Left renal cortex interstitium (tissue), 4 donors: ENCODE measurements at places on chromosomes 2 and 18. TPM values are rescaled to one million over a fixed set of nuclear protein-coding genes. Genes with fewer than 3 reads are reported as not detected.

GRCh38 chr2:174774886-174775285, 10.6 kb upstream of the CHRNA1 start:
- DNase-seq = no peak

DNA sequence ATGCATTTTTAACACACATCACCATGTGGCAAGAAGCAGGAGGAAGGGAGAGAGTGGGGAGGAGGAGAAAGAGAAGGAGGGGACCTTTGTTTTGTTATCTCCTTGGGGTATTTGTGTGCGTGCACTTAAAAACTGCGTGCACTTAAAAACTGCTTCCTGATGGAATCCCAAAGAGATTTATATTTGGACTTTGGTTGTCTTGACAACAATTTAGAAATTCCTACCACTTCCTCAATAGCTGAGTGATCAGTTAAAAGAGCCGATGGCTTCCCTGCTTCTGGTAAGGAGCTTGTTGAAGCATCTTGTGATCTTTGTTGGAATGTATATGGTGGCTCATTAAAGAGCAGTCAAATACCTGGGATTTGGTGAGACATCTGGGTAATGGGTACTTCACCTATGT, 4.5 kb downstream of the RAB31 start:
- no peak for DNase-seq

GRCh38 chr18:13514558-13514957, 211.8 kb downstream of the FAM210A start:
- DNase-seq = no peak

DNA sequence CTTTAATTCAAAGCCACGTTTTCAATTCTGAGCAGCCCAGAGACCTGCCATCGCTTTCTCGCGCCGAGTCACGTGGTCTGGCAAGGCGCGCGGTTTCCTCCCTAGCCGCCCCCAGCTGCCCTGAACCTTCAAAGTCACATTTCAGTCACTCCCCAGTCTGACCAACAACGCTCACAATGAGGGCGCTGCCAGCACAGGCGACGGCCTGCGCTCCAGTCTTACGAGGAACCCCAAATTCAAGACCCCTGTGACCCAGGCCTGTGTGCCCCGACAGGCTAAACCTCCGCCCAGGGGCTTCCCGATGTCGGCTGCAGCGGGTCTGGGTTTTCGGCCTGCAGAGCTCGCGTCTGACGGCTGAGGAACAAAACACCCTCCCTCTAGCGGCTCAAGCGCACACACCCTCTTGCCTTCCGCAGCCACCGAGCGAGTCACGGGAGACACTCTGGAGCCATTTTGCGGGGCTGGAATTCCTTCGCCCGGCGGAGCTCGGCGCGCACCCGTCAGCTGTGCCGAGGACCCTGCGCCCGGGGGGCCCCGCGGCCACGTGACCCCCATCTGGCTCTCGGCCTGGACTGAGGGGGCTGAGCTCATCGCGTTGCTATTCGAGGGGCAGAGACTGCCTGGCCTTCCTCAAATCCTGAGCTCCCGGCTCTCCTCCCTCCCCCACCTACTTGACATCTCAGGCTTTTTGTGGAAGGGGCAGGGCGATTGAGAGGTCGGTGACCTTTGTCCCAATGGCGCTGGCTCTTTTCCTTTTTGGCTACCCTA, 69.9 kb upstream of the ITGB6 start:
- DNase-seq = peak; percentile 87

GRCh38 chr2:144162652-144163051, 357.3 kb downstream of the ZEB2 start:
- no peak for DNase-seq

- DNase-seq = no peak
These were observed 426.7 kb upstream of the SMIM21 start for GRCh38 chr18:75854174-75854573.

GRCh38 chr2:37291680-37292079, 33.0 kb downstream of the PRKD3 start:
- no peak for DNase-seq

DNA sequence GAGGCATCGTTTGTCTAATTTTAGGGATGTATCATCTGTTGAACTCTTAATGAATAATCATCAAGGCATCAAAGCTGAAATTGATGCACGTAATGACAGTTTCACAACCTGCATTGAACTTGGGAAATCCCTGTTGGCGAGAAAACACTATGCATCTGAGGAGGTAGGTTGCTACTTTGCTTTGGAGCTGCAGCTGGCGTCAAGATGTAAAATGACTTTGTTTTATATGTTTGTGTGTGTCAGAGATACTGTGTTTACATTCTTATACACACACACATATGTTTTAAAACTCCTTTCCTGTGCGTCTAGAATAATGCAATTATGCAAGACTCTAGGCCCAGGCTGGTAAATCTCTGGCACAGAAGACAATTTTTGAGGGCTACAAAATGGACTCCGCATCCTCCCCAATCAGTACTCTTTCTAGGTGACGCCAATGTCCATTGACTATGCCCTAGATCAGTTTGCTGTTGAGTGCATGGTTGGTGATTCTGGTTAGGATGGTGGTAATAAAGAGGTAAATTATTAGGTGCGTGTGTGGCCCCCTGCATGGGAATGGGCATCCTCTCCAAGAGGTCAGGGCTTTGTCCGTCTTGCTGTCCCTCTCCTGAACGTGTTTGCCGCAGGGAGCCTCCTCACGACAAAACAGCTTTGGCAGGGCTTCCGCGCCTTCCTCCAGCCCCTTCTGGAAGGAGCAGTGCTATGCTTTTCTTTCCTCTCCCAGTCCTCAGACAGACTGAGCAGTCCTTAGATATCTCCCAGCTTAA, 68.2 kb upstream of the EML6 start:
- DNase-seq = no peak

DNA sequence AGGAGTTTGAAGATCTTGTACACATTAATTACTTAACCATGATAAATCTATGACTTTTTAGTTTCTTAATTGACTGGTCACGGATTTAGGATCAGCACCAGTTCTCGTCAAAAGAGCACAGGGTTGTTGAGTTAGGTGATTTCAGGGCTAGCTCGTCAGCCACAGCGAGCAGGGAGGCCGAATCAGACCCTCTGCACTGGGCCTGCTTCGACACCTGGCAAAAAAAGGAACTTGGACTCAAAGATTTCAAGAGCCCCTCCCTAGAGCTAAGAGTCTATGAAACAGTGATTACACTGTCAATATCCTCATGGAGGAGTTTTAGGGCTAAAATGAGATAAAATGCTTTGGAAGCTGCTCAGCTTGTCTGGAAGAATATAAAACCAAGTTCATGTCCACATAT, 4.6 kb upstream of the SERTAD2 start:
- no peak for DNase-seq

GRCh38 chr2:211875488-211875887, 663.1 kb downstream of the ERBB4 start:
- no peak for DNase-seq

- DNase-seq = no peak
These were observed 512.7 kb upstream of the CDH2 start for GRCh38 chr18:28689588-28689987.

- DNase-seq = no peak
These were observed 5.5 kb downstream of the CYRIA start for GRCh38 chr2:16660114-16660513.

DNA sequence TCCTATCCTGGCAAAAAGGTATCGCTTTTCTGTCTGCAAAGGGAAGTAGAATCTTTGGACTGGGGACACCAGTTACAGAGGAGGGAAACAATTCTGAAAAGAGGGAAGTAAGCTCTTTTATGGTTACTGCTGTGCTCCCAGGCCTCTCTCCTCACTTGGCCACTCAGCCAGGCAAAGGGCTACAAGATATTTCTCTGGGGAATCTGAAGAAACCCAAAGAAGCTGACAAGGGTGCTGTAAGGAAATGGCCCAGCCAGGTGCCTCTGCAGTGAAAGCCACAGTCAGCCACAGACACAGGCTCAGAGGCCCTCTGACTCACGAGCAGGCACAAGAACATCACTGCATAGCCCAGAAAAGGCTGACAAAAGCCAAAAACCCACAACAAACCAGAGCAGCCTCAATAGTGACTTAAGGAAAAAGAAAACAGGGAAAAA, 5.8 kb downstream of the HDLBP start:
- DNase-seq = no peak

DNA sequence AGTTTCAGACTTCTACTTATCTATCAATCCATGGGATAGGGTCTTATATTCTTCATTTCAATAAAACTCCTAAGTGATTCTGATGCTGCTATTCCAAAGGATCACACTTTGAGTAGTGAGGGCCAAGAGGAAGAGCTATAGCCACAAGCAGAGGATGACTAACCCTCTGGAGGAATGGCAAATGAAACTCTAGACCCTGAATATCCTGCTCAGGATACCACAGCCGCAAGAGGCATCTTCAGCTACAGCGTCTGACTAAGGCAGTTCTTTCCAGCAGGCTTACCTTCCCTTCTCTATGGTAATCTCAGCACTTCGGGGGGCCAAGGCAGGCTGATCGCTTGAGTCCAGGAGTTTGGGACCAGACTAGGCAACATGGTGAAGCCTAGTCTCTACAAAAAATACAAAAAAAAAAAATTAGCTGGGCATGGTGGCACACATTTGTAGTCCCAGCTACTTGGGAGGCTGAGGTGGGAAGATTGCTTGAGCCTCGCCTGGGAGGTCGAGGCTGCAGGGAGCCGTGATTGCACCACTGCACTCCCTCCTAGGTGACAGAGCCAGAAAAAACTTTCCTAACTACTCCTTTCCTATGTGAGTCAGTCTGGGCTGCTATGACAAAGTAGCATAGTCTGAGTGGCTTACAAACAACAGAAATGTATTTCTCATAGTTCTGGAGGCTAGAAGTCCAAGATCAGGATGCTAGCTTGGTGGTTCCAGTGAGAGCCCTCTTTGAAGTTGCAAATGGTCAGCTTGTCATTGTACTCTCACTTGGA, 371.9 kb downstream of the IRS1 start:
- DNase-seq = no peak

- DNase-seq = no peak
These were observed 16.0 kb downstream of the CTIF start for GRCh38 chr18:48554610-48555400.

DNA sequence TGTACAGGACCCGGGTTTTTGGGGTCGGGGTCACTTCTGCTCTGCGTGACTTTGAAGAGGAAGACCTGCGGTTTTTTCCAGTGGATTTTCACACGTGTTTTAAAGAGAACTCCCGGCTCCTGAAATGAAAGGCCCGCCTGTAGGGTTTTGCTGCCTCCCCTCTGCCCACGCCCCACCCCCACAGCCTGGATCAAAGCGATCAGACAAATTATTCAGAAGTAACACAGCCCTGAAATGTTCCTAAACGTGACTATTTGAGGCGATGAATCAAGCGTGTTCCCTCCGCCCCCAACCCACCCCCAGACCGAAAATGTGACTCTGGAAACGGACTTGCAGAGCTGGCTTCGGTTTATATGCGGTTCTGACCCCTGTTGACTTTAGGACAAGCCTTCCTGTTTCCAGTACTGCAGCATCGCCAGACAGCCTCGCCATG, 28.7 kb upstream of the SMIM21 start:
- DNase-seq = no peak

DNA sequence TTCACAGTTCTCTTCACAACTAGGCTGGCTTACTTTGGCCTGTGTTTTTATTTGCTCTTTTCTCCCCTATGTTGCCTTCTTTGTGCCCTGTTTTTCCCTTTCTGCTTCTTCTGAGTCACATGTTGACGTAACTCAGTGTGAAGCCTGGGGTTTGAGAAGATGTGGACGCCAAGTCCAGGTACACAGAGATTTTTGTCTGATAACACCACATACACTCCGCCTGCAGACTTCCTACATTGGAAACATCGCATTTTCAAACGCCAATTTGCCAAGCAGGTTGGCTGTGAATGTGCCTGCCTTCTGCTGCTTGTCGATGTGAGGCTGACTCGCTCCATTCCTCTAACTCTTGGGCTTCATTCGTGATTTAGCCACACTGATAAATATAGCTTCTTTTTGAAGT, 62.6 kb upstream of the FN1 start:
- no peak for DNase-seq

- no peak for DNase-seq
These were observed 23.7 kb downstream of the KIAA2012 start for GRCh38 chr2:202096736-202097135.

DNA sequence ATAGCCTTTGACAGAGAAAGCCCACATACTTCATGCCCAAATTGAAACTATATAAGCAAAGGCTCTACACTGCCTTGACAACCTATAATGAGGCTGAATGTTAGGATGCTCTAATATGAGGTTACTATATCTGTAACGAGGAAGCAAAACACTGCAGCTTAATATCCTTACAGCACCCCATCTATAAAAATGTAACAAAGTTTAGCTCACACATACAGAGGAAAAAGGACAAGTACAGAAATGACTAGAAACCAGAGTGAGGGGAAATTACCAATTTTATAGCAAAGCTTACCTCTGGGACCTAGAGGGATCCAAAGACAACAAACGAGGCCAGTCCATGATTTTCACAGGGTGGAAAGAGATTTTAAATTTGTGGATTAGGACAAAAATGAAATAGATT, 138.5 kb downstream of the COL4A4 start:
- DNase-seq = no peak

DNA sequence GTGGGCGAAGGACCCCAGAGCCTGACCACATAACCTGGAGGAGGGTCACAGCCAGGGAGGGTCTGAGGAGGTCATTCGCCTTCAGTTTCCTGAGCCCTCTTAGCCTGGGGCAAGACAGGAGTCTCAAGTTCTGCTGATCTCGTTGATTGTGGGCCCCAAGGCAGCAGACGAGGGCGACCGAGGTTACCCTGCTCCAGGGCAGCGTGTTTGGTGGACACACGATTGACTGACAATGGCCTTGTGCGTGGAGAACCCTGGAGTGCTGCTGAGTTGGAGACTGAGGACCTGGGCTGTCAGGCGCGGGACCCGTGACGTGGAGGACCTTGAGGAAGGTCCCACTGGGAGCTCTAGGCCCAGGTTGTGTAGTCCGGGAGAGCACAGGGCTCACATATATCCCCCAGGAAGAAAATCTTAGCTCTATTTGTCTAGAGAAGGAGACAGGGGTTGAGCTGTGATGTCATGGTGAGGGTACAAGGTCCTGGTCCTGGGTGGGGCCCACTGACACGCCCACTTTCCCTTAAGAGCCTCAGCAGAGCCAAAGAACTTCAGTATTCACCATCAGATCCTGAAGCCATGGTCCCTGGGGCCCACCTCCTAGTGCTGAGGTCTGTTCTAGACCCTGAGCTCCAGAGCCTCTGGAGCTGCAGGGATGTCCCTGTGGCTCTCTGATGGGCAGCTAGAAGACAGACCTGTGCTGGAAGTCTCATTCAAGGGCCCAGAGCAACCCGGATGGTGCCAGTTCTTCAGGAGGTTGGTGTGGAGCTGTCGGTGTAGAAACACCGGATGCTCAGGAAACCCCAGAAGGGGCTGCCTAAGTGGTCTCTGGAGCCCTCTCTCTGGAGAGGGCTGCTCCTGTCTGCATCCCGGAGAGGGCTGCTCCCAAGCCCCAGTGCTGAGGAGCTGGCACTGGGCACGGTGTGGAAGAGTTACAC, 53.1 kb downstream of the DYSF start:
- no peak for DNase-seq

GRCh38 chr18:9466846-9467245, 8.5 kb upstream of the RALBP1 start:
- DNase-seq = no peak

GRCh38 chr18:46362533-46362932, 258.3 kb downstream of the HAUS1 start:
- DNase-seq = no peak

The CCDC121 gene
- 11.1 TPM for polyA plus RNA-seq

The C2orf78 gene
- polyA plus RNA-seq = not detected

The PCARE gene
- 0.24 TPM for polyA plus RNA-seq

The SP100 gene
- 27.4 TPM for polyA plus RNA-seq

The CD226 gene
- 3.1 TPM for polyA plus RNA-seq

The SLC25A52 gene
- not detected for polyA plus RNA-seq

The SALL3 gene
- 9.5 TPM for polyA plus RNA-seq

The OR6B2 gene
- not detected for polyA plus RNA-seq

The KCNG2 gene
- 0.24 TPM for polyA plus RNA-seq
